CD4-positive, CD25-positive, alpha-beta regulatory T cell (primary cell): ENCODE measurements at places on chromosomes 7 and 10. TPM values are rescaled to one million over a fixed set of nuclear protein-coding genes. Genes with fewer than 3 reads are reported as not detected.

The OPALIN gene
- not detected for total RNA-seq

The C7orf57 gene
- total RNA-seq, result not detected

DNA sequence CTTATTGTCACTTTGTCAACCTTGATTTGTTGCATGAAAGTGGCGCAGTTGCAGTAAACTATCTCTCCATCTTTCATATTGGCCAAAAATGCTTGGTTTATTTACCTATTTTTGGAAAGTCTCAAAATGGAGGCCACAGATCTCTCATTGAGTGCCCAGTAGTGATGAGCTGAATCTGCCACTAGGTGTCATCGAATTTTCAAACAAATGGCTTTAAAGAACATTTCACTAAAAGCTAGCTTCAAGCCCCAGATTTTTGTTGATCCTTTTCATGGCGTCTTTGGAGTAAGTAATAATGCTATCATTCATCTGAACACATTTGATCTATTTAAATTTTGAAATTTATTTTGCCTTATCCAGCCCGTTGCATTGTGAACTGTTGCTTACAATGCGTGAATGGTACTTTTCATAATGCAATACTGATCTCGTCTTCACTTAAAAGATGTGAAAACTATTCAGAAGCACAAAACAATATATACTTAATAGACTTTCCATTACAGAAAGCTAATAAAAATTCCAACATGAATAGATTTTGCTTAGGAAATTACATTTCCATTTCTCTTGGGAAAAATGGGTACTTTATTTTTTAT lies 236.2 kb downstream of the DNAJB9 start:
- DNase-seq, result no peak

- no peak for DNase-seq
Observed at GRCh38 chr10:99631496-99631895, 11.3 kb upstream of the SLC25A28 start.
